Activated CD8-positive, alpha-beta memory T cell treated with anti-CD3 and anti-CD28 coated beads, Interleukin-2, amount 10 ng/mL, durations not matched to agents 7 days and 5 days (primary cell): ENCODE measurements at places on chromosomes 7 and 10. TPM values are rescaled to one million over a fixed set of nuclear protein-coding genes. Genes with fewer than 3 reads are reported as not detected.

Gene EPHA1
- 0.47 TPM for total RNA-seq

Gene KLF14
- total RNA-seq: not detected

Gene TRPV5
- total RNA-seq: not detected

GRCh38 chr10:33612116-33612515 is 277.6 kb upstream of the NRP1 start:
- H3K36me3 ChIP-seq: no peaks in the 10 kb centered on the region
- H3K27ac ChIP-seq: no peak overlapping the region
- H3K4me3 ChIP-seq: no peak overlapping the region
- peaks cover 7% of the 10 kb centered on the region for H3K4me1 ChIP-seq

GRCh38 chr7:33307205-33307604 is 177.8 kb downstream of the BBS9 start:
- no peak overlapping the region for H3K4me3 ChIP-seq
- no peak overlapping the region for H3K27ac ChIP-seq
- H3K4me1 ChIP-seq: no peaks in the 10 kb centered on the region
- H3K36me3 ChIP-seq: no peaks in the 10 kb centered on the region
- DNase-seq: no peak

- H3K27me3 ChIP-seq: peaks cover 17% of the 10 kb centered on the region
- H3K36me3 ChIP-seq: no peaks in the 10 kb centered on the region
- H3K4me1 ChIP-seq: no peaks in the 10 kb centered on the region
- no peak for DNase-seq
Observed at GRCh38 chr10:112294169-112294568, 11.0 kb downstream of the TECTB start.

DNA sequence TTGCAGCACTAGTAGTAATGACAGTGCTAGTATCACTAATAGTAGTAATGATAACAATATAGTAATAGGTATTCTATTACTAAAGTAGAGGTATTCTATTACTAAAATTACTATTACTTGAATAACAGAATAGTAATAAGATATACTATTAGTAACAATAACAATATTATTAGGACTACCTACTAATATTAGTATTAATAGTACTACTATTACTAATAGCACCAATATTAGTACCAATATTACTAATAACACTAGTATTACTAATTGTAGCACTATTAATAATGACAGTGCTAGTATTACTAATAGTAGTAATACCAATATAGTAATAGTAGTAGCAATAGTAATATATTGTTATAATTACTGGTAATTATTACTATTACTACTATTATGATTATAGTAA is 24.1 kb downstream of the A1CF start:
- no peaks in the 10 kb centered on the region for H3K4me1 ChIP-seq
- no peak overlapping the region for H3K27ac ChIP-seq
- no peak overlapping the region for H3K4me3 ChIP-seq
- DNase-seq: no peak
- no peaks in the 10 kb centered on the region for H3K36me3 ChIP-seq

- peak overlapping the region; percentile 95 for H3K27ac ChIP-seq
- peaks cover 15% of the 10 kb centered on the region for H3K4me1 ChIP-seq
- peak overlapping the region; percentile 95 for H3K4me3 ChIP-seq
- H3K27me3 ChIP-seq: no peaks in the 10 kb centered on the region
- H3K36me3 ChIP-seq: peaks cover 2% of the 10 kb centered on the region
- DNase-seq: no peak
Observed at GRCh38 chr10:121928528-121928884, 675 bp upstream of the ATE1 start.

DNA sequence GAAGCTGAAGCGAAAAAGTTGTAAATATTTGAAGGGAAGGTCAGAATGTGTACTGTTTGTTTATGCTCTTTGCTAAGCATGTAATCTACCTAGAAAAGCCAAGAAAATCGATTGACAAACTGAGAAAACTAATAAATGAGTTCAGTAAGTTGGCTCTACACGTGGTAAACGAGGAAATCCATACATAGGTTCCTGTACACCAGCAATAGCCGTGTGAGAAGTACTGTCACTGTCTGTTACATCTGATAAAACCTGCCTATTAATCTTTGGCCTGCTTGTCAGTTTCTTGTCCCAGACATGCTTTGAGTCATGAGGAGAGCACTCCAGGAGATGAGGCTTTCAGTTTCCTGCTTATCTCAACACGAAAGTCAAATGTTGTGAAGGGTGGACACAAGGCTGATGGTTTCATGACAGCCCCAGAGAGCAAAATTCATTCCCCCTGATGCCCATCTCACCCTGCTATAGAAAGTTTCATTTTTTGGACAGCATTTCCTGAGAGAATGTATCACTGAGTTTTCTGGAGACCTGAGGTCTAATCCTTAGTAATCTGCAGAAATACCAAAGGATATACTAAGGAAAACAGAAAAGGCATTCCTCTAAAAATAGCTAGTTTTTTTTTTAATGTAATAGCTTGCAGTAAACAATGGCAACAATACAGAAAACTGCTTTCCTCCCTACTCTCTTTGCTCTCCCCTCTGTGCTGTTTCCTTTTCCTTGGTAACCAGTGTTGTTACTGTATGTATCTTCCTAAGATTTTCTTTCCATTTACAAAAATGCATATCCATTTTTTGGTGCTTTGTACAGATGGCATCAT is 18.8 kb downstream of the BMPR1A start:
- peaks cover 2% of the 10 kb centered on the region for H3K36me3 ChIP-seq
- H3K27ac ChIP-seq: no peak overlapping the region
- no peak for DNase-seq
- no peak overlapping the region for H3K4me3 ChIP-seq

- H3K36me3 ChIP-seq: peaks cover 6% of the 10 kb centered on the region
- H3K27me3 ChIP-seq: no peaks in the 10 kb centered on the region
- no peak overlapping the region for H3K27ac ChIP-seq
- peaks cover 70% of the 10 kb centered on the region for H3K4me1 ChIP-seq
- H3K4me3 ChIP-seq: no peak overlapping the region
Observed at GRCh38 chr7:139772873-139773272, 4.9 kb downstream of the HIPK2 start.
